ENCODE measurements at places on chromosomes 1 and 21.

- no peak for DNase-seq
Observed at GRCh38 chr21:35905963-35906345, 154.4 kb downstream of the SETD4 start.

DNA sequence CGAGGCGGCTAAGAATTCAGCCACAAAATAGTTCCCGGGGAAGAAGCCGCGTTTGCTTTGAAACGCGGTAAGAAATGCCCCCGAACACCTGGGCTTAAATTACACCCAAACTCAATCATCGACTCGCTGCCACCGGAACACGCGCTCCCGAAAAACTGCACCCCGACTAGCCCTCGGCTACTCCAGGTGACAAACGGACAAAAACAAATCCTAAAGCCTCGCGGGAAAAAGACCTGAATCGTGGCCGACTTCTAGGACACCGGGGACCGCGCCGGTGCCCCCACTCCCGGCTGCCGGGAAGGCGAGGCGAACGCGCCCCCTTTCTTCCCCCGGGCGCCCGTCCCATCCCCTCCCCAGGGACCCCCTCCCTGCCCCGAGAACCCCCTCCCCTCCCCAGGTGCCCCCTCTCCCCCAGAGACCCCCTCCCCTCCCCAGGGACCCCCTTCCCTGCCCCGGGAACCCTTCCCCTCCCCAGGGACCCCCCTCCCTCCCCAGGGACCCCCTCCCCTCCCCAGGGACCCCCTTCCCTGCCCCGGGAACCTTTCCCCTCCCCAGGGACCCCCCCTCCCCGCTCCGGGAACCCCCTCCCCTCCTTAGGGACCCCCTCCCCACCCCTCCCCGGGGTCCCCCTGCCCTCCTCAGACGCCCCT, 628 bp downstream of the C1orf159 start:
- no peak for DNase-seq

- DNase-seq, result no peak
Observed at GRCh38 chr1:28974432-28974831, 60.1 kb downstream of the EPB41 start.

- no peak for DNase-seq
Observed at GRCh38 chr1:201731142-201731541, 97.8 kb upstream of the IPO9 start.

- no peak for DNase-seq
Observed at GRCh38 chr1:61184040-61184713, 101.8 kb downstream of the NFIA start.

Data from GM19239 (cell line).